Stimulated activated CD8-positive, alpha-beta memory T cell treated with anti-CD3 and anti-CD28 coated beads, Interleukin-4, amount 100 ng/mL, for 24 hours (primary cell): ENCODE measurements at places on chromosomes 1 and 21.

- DNase-seq: no peak
Measured at GRCh38 chr1:201252944-201253371, 30.3 kb upstream of the PKP1 start.

DNA sequence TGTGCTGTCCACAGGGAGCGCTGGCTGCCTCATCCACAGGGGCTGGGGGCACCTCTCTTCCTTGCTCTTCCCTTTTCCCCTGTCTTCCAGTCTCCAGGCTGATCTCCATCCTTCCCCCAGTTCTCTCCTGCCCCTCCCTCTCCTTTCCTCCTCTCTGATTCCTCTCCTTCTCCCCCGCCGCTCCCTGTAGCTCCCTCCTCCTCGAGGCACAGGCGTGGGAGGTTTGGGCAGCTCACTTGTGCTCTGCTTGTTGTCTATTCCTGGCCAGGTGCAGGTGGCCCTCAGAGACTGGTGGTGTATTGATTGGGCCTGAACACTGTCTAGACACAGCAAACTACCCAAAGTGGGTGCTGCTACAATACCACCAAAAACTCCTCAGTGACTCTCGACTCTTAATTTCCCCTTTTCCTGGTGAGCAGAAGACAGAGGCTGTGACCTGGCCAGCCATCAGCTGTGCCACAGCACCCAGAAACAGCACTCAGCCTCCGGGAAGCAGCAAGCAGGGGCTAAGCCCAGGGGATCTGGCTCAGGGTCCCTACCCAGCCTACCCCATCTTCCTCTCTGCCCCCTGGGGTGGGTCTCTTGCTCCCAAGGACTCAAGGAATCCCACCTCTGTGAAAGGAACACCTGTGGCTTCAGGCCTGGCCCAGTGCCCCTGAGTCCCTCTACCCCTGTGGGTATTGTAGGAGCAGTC, 93.3 kb downstream of the DDX20 start:
- no peak for DNase-seq

- no peak for DNase-seq
Measured at GRCh38 chr1:59514061-59514909, 217.4 kb downstream of the FGGY start.

GRCh38 chr21:15355066-15355465, 290.3 kb upstream of the NRIP1 start:
- DNase-seq: no peak

DNA sequence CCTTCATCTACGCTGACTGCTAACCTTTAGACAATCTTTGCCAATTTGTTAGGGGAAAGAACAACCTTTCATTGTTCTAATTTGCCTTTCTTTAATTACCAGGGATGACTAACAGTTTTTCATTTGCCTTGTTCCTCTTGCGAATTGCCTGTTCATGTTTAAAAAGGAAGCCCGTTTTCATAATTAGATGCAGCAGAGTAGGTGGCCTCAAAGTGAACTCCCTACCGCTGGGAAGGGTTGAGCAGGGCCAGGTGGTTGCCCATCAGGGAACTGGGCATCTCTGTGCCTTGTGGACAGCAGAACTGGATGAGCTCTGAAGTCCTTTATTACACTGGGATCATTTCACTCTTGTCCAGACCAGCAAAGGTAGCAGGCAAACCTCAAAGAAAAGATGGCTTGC, 59.0 kb downstream of the HIVEP3 start:
- no peak for DNase-seq

GRCh38 chr1:53957194-53957818, 11.2 kb downstream of the LRRC42 start:
- DNase-seq: no peak

DNA sequence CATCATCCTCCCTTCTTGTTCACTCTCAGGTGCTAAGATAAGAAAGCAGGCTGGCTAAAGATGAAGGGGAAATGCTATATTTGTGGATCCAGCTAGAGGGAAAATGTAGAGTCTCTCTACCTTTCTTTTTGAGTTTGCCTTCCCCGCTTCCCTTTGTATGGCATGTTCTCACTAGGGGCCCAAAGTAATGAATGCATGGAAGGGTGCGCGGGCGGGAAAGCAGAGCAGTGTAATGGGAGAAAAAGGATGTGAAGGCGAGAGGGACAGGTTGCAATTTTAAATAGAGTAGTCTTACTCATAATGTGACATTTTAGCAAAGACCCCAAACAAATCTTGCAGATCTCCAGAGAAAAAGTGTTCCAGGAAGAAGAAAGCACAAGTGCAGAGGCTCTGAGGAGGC, 105.1 kb upstream of the ATP1B1 start:
- DNase-seq: no peak

DNA sequence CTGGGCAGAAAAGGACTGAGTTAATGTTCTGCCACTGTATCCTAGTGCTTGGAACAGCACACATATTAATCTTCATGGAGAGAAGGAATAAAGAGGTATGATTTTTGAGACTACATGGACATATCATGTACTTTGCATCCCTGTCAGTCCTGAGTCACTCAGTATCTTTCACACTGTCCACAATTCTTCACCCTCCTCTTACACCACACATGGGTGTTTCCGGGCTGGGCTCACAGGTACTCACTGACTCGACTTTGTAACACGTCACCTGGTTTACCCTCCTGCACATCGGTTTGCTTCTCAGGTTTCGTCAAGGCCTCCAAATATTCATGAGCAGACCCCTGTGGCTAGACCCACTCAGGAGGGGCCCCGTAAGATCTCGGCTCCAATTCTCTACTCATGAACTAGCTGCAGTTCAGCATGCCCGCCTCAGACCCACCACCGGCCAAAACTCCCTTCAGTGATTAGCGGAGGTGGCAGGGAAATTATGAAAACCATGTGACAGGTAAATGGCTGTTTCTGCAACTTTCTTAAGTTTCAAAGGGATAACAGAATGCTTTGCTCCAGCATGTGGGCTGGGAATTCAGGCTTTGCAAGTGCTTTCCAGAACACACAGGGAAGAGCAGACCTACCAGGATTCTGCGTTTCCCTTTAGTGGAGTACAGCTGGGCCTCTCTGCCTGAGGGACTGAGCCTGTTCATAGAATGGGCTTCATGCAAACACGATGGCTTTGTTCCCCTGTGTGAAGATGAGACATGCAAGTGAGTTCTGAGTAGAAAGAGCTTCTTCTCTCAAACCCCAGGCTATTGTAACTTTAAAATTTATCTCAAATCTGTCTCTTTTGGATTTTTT, 31.3 kb upstream of the TRABD2B start:
- DNase-seq: no peak

GRCh38 chr1:206041640-206042039, 11.3 kb upstream of the RHEX start:
- no peak for DNase-seq

GRCh38 chr1:245829826-245830225, 675.0 kb downstream of the KIF26B start:
- DNase-seq: no peak

- no peak for DNase-seq
Measured at GRCh38 chr1:180603223-180603849, 28.5 kb upstream of the XPR1 start.

DNA sequence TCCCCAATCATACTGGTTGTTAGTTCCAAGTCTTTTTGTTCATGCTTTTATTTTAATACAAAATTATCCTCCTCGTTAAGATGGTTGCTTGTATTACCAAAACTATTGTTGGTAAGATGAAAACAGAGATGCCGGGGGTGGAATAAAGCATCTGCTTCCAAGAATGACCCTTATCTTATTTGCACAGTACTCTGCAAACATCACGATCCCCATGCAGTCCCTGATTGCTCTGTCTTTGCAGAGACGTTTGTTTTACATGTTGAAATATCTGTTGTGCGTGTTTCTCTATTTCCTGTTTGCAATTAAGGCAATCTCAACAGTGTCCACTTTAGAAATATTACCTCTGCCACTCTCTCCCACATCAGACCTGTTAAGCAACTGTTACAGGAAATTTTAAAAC, 141.3 kb upstream of the NCAM2 start:
- no peak for DNase-seq

DNA sequence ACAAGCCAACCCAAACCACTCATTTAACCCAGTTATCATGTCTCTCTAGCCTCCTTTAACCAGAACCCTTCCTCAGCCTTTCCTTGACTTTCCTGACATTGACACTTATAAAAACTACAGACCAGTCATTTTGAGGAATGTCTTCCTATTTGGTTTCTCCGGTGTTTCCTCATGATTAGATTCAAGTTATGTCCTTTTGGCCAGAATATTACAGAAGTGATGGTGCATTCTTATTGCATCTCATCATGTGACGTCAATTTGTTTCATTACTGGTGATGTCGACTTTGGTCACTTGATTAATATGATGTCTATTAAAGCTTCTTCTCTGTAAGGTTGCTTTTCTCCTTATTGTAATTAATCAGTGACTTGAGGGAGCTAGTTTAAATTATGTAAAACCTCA, 6.1 kb upstream of the RCSD1 start:
- no peak for DNase-seq

DNA sequence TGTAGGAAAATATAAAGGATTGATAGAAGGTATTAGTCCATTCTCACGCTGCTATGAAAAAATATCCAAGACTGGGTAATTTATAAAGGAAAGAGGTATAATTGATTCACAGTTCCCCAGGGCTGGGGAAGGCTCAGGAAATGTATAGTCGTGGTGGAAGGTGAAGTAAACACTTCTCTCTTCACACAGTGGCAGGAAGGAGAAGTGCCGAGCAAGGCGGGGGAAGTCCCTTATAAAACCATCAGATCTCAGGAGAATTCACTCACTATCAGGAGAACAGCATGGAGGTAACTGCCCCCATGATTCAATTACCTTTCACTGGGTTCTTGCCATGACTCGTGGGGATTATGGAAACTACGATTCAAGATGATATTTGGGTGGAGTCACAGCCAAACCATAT, 1806.0 kb downstream of the MRPL39 start:
- DNase-seq: no peak

GRCh38 chr1:106875622-106876021, 180.9 kb upstream of the PRMT6 start:
- DNase-seq: no peak

GRCh38 chr1:22673486-22674409, 20.7 kb downstream of the C1QB start:
- no peak for DNase-seq

GRCh38 chr1:184283999-184284398, 102.8 kb upstream of the C1orf21 start:
- DNase-seq: no peak

DNA sequence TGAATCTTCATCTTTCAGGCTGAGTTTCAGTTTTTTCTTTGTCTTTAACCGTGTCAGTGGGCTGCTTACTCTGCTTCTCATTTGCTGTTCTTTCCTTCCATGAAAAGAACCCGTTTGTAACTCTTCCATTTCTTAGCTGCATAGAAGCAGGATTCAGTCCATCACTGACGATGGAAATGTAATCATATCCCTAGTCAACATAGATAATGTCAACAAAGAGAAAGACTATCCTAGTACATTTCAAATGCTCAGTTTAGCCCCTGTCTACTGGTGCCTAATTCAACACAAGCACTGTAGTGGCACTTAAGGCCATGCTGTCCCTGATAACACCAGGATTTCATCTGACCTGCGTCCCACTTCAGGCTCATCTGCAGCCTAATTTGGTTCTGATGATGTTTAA, 376 bp downstream of the GBP1 start:
- no peak for DNase-seq

GRCh38 chr1:234643850-234644134, 33.8 kb upstream of the IRF2BP2 start:
- DNase-seq: no peak

DNA sequence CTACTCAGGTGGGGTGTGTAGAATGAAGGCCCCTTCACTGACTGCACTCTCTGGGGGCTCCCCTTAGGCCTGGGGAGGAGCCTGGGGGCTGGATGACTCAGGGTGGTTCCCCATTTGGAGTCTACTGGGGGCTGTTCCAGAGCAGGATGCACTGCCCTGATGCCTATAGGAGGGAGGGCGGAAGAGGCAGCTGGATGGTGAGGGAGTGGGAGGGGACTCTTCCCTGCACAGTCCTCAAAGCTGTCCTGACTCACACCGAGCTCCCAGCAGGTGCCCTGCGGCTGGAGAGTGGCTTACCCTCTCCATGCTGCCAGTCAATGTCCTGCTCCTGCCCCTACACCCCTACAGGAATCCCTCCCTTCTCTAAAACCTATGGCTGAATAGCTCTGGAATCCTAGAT, 204.4 kb downstream of the TRABD2B start:
- no peak for DNase-seq

GRCh38 chr1:198280080-198280479, 123.3 kb downstream of the NEK7 start:
- DNase-seq: no peak

- no peak for DNase-seq
Measured at GRCh38 chr1:87684194-87684593, 355.5 kb downstream of the LMO4 start.

DNA sequence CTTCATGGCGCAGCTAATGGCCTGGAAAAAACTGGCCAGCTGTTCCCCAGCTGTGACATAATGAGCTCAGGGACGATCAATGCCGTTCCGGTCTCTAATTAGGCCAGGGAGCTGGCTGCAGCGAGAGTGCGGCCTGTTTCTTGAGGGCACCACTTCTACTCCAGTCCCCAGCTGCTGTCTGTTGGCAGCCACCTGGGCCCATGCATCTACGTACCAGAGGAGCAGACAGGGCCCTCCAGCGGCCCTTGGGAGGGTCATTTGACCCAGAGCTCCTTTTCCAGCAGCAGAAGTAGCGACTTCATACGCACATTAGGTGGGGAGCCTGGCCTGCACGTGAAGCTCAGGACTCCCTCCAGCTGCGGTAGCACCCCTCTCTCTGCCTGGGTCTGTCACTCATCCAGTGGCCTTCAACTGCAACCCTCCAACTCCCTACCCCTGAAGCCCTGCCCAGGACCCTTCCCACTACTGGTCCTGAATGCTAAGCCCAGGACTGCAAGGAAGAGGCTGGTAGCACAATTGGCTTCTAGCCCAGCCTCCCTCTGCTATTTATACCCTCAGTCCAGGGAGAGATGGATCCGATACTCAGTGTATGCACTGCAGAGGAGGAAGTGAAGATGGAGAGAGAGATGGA, 9.1 kb upstream of the GPR61 start:
- no peak for DNase-seq

- no peak for DNase-seq
Measured at GRCh38 chr1:218571491-218571890, 226.4 kb downstream of the TGFB2 start.

DNA sequence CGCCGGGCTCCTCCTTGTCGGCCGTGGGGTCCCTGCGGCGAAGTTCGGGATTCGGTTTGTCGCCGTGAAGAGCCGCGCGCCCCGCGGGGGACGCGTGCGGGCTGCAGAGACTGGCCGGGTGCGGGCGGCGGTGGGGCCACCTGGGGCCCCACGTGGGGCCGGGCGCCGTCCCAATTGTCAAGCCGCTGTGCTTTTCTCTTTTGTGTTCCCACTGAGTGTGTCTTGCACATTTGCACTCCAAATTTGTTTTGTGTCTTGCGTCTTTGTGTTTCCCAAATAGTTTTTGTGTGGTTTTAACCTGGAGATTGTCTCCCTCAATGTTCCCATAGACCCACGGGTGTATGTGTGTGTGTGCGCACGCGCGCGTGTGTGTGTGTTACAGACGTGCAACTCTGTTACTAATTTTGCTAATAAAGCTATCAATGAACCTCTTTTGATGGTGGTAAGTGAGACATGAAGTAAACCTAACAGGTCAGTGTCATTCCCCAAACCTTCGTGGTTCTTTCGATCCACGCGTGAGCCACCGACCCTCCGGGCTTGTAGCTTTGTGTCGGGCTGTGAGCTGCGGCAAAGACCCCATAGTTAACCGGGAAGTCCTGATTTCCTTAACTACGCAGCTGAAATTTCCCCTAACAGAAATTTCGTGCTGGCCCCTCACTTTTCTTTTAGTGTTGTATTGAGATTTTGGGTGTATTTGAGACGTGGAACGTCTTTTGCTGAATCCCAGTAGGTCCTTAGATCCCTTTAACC, 708 bp downstream of the PRDM2 start:
- DNase-seq: no peak
